ENCODE measurements at places on chromosomes 2 and 18.

DNA sequence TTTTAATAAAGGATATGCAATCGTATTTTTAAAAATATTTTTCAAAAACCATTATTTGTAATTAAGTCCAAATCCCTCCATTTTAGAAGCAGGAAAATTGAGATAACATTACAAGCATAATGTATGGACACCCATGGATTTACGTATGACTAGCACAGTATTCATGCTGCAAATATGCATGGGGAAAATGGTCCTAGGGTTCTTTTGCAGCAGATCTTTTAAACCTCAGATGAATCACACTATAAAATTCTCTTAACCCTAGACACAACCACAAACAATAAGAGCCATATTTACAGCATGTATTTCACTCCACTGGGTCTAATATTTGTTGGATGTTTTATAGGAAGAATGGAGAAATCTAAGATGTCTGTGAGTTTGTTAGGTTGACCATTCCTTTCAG lies 453.4 kb downstream of the TGIF1 start:
- no peak overlapping the region for H3K4me3 ChIP-seq
- no peaks in the 10 kb centered on the region for H3K27me3 ChIP-seq
- DNase-seq: no peak
- H3K36me3 ChIP-seq: no peaks in the 10 kb centered on the region
- H3K4me1 ChIP-seq: peaks cover 4% of the 10 kb centered on the region

DNA sequence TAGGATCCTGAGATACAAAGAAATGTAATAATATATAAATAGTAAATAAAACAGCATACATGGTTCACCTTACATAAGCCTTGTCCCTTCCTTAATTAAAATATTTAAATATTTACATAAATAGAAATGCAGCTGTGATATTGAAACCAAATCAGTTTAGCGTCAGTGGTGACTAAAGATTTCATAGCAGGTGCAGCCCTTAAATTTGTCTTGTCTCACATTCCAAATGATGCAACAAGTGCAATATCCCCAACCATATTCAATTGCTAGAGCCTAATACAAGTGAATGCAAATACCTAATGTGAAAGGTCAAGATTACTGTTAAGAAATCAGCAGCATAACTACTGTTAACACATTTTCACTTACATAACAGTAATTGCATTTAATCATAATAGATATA lies 539.5 kb downstream of the NYAP2 start:
- H3K36me3 ChIP-seq: no peaks in the 10 kb centered on the region
- DNase-seq: no peak
- no peak overlapping the region for H3K4me3 ChIP-seq
- H3K27ac ChIP-seq: no peak overlapping the region
- no peaks in the 10 kb centered on the region for H3K4me1 ChIP-seq
- no peaks in the 10 kb centered on the region for H3K27me3 ChIP-seq

DNA sequence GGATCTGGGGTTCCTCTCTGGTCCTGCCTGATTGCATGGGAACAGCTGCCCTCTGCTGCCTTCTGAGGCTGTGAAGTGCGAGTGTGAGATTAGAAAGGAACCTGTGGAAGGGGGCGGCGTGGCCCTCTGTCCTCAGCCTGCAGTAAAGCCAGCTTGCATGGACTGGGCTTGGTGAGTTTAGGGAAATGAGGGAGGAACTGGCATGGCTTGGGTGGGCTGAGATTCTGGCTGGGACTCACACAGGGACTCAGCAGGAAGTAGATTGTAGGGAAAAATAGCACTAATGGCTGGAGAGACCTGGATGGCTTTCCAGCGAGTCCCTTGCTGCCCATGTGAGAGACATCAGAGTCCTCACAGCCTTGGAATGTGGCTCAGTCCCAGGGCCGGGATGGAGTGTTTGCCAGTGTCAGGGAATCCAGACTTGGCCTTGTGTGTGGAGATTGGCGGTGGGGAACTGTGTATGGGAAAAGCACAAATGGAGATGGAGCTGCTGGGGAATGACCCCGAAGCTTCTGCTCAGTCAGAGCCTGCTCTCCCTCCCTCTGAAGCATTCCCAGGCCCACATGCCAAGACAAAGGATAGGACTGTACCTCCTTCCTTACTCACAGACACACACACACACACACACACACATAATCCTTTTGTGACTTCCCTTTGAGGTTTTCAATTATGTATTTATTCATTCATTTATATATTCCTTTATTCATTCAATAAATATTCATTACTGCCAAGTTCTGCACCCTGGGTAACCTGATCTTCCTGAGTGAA lies 115.4 kb downstream of the ACAA2 start:
- no peaks in the 10 kb centered on the region for H3K27me3 ChIP-seq
- no peak overlapping the region for H3K4me3 ChIP-seq
- no peak overlapping the region for H3K27ac ChIP-seq
- DNase-seq: no peak
- no peaks in the 10 kb centered on the region for H3K36me3 ChIP-seq

DNA sequence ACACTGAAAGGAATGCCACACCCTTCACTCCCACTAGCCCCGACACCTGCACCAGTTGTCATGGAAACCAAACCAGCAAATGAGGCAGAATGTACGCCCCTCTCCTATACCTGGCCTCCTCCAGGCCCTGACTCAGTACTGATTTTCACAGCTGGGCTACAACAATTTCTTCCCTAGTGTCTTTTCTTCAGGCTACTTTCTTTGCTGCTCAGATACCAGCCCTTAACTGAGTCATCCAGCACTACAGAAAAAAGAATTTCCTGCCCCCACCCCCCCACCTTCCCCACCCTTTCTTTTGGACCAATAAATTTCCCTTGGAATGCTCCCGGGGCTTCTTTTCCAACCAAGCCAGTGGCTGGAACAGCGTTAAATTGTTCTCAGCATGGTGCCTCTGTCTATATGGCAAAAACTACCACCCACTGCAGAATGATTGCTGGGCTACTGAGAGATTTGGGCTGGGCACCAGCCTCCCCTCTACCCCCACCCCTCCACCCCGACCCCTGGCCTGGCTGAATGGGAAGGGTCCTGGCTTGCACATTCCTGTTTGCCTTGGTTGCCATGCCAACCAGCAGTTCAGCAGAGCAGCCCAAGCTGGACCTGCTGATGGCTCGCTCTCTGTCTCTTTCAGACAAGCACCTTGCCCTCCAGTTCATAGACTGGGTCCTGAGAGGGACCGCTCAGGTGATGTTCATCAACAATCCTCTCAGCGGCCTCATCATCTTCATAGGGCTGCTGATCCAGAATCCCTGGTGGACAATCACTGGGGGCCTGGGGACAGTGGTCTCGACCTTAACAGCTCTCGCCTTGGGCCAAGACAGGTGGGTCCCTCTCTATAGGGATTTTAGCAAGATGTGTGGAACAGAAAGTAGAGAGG lies 11.3 kb downstream of the SLC14A2 start:
- peaks cover 14% of the 10 kb centered on the region for H3K4me1 ChIP-seq
- no peaks in the 10 kb centered on the region for H3K27me3 ChIP-seq
- no peak for DNase-seq
- H3K4me3 ChIP-seq: no peak overlapping the region
- no peaks in the 10 kb centered on the region for H3K36me3 ChIP-seq
- peak overlapping the region; percentile 79 for H3K27ac ChIP-seq

- no peaks in the 10 kb centered on the region for H3K36me3 ChIP-seq
- no peaks in the 10 kb centered on the region for H3K4me1 ChIP-seq
- DNase-seq: no peak
- no peak overlapping the region for H3K4me3 ChIP-seq
- no peaks in the 10 kb centered on the region for H3K27me3 ChIP-seq
Measured at GRCh38 chr2:121189661-121190381, 95.2 kb downstream of the TFCP2L1 start.

GRCh38 chr2:168961450-168962229 lies 60.5 kb downstream of the G6PC2 start:
- DNase-seq: no peak
- no peaks in the 10 kb centered on the region for H3K27me3 ChIP-seq
- H3K36me3 ChIP-seq: no peaks in the 10 kb centered on the region
- H3K27ac ChIP-seq: no peak overlapping the region
- H3K4me3 ChIP-seq: no peak overlapping the region

GRCh38 chr2:43019536-43020183 lies 206.7 kb downstream of the ZFP36L2 start:
- no peak overlapping the region for H3K27ac ChIP-seq
- peak; percentile 50 for DNase-seq
- H3K27me3 ChIP-seq: no peaks in the 10 kb centered on the region
- no peaks in the 10 kb centered on the region for H3K4me1 ChIP-seq
- H3K36me3 ChIP-seq: no peaks in the 10 kb centered on the region

DNA sequence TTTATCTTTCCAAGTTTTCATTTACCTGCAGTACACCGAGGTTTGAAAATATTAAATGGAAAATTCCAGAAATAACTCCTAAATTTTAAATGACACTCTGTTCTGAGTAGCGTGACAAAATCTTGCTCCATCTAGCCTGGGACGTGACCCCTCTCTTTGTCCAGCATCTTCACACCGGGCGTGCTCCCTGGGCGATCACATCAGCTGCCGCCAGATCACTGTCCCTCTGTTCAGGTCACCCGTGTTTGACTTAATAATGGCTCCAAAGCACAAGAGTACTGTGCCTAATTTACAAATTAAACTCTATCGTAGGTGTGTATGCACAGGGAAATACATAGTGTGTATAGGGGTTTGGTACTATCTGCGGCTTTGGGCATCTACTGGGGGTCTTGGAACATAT lies 6.1 kb upstream of the TMEM185B start:
- no peaks in the 10 kb centered on the region for H3K4me1 ChIP-seq
- DNase-seq: peak; percentile 7

DNA sequence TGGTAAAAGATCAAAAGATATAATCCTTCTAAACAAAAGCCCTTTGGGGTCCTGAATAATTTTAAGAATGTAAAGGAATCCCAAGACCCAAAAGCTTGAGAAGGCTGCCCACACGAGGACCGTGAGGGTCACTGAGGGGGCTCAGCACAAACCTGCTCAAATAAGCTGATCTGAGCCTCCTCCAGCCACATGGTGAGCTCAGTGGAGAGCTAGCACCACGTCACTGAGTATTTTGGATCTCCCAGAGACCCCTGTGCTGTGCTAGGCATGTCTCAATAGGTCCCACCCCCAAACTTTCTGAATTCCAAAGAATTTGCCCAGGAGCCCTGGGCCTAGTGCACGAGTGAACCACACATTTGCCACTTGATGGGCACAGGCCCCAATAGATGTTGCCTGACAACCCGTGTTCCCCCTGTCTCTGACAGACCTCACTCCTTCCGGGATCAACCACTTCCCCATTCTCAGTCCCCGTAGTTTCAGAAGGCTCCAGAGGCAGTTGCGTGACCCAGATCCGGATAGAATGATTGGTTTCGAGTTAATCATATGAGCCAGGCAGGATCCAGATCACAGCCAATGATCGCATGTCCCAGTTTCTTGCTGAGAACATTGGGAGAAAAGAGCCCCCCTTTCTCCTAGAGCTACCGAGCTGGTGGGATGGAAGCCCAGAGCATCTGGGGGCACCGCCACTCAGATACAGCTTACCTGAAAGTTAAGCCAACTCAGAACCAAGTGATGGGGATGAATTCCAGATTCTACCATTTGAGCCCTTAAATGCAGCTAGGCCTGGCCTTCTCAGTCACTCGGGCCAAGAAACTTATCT lies 203.8 kb downstream of the TNS1 start:
- no peaks in the 10 kb centered on the region for H3K27me3 ChIP-seq
- H3K27ac ChIP-seq: peak overlapping the region; percentile 12
- H3K36me3 ChIP-seq: peaks cover 61% of the 10 kb centered on the region
- no peaks in the 10 kb centered on the region for H3K4me1 ChIP-seq
- no peak overlapping the region for H3K4me3 ChIP-seq

- H3K27me3 ChIP-seq: no peaks in the 10 kb centered on the region
- DNase-seq: no peak
- H3K4me3 ChIP-seq: no peak overlapping the region
- no peak overlapping the region for H3K27ac ChIP-seq
- no peaks in the 10 kb centered on the region for H3K36me3 ChIP-seq
Measured at GRCh38 chr2:168256448-168256847, 9.1 kb upstream of the STK39 start.

DNA sequence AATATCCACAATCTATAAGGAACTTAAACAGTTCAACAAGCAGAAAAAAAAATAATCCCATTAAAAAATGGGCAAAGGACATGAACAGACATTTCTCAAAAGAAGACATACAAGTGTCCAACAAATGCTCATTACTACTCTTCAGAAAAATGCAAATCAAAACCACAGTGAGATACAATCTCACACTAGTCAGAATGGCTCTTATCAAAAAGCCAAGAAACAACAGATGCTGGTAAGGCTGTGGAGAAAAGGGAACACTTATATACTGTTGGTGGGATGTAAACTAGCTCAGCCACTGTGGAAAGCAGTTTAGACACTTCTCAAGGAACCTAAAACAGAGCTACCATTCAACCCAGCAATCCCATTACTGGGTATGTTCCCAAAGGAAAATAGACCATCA lies 7.2 kb upstream of the CRYGB start:
- DNase-seq: no peak
- no peak overlapping the region for H3K4me3 ChIP-seq
- no peaks in the 10 kb centered on the region for H3K27me3 ChIP-seq
- no peaks in the 10 kb centered on the region for H3K36me3 ChIP-seq
- H3K27ac ChIP-seq: no peak overlapping the region

- peaks cover 15% of the 10 kb centered on the region for H3K36me3 ChIP-seq
- no peaks in the 10 kb centered on the region for H3K27me3 ChIP-seq
- H3K4me3 ChIP-seq: no peak overlapping the region
- no peak for DNase-seq
- H3K4me1 ChIP-seq: peaks cover 8% of the 10 kb centered on the region
Measured at GRCh38 chr2:98518101-98518500, 73.4 kb downstream of the INPP4A start.

GRCh38 chr2:159797543-159798375 lies at the start of gene CD302:
Gene CD302 (minus strand): TSS chr2:159798208. CDS start chr2:159798198, 10 bp downstream.
- H3K4me1 ChIP-seq: no peaks in the 10 kb centered on the region
- DNase-seq: no peak
- H3K27me3 ChIP-seq: no peaks in the 10 kb centered on the region
- no peaks in the 10 kb centered on the region for H3K36me3 ChIP-seq
- peak within 1 kb of the TSS; percentile 98 for H3K4me3 ChIP-seq

GRCh38 chr18:39318008-39318407 lies 1752.4 kb upstream of the CELF4 start:
- H3K36me3 ChIP-seq: no peaks in the 10 kb centered on the region
- H3K27me3 ChIP-seq: no peaks in the 10 kb centered on the region
- H3K4me1 ChIP-seq: no peaks in the 10 kb centered on the region
- DNase-seq: no peak

- no peaks in the 10 kb centered on the region for H3K4me1 ChIP-seq
- H3K27ac ChIP-seq: no peak overlapping the region
- no peaks in the 10 kb centered on the region for H3K36me3 ChIP-seq
Measured at GRCh38 chr2:150028322-150028721, 440.7 kb upstream of the MMADHC start.

DNA sequence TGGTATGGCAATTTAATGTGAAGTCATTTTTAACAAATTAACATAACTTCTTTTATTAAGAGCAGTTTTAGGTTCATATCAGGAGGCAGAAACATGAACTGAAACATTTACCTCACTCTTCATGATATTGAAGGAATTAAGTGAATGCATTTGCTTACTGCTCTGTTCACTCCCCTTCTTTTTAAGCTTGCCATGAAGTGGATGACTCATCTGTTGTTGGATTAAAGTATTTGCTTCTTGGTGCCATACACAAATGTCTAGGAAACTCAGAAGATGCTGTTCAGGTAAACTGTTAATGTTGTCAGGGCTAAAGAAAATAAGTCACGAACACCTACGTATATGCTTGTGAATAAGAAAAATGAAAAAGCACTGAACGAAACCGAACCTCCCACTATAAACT lies 10.2 kb upstream of the CABYR start:
- H3K4me1 ChIP-seq: no peaks in the 10 kb centered on the region
- no peak overlapping the region for H3K27ac ChIP-seq
- peaks cover 5% of the 10 kb centered on the region for H3K36me3 ChIP-seq
- no peak for DNase-seq
- no peak overlapping the region for H3K4me3 ChIP-seq
